ENCODE measurements at places on chromosomes 2 and 18. TPM values are rescaled to one million over a fixed set of nuclear protein-coding genes. Genes with fewer than 3 reads are reported as not detected.

The SEMA4F gene
- 12.1 TPM for total RNA-seq

The LAMA1 gene
- total RNA-seq, result 7.5 TPM

The LRRC30 gene
- not detected for total RNA-seq

The CAPG gene
- total RNA-seq, result 219 TPM

The KIAA2012 gene
- total RNA-seq, result not detected

The NTSR2 gene
- not detected for total RNA-seq

The SCG2 gene
- 0.14 TPM for total RNA-seq

The WIPF1 gene
- 5.8 TPM for total RNA-seq

The DQX1 gene
- 2.5 TPM for total RNA-seq

The AGPS gene
- total RNA-seq, result 35.7 TPM

The KLHL29 gene
- 6.4 TPM for total RNA-seq

The SERPINB13 gene
- total RNA-seq, result 5.9 TPM

The CPLX4 gene
- total RNA-seq, result not detected

The CTAGE1 gene
- not detected for total RNA-seq

The CPO gene
- total RNA-seq, result not detected

The MRPL30 gene
- total RNA-seq, result 37.0 TPM

The FOXD4L1 gene
- 0.03 TPM for total RNA-seq

The SPEG gene
- total RNA-seq, result 24.9 TPM

The FBXO48 gene
- 1.6 TPM for total RNA-seq

The ZNF513 gene
- total RNA-seq, result 12.9 TPM

The ADAM23 gene
- total RNA-seq, result 0.28 TPM
